ENCODE measurements at places on chromosomes 12 and 14. TPM values are rescaled to one million over a fixed set of nuclear protein-coding genes. Genes with fewer than 3 reads are reported as not detected.

MAP1LC3B2 gene
- 2.8 TPM for total RNA-seq

ASCL1 gene
- not detected for total RNA-seq

CCDC198 gene
- not detected for total RNA-seq

CMA1 gene
- total RNA-seq, result not detected

FITM1 gene
- 0.67 TPM for total RNA-seq

MGAT2 gene
- total RNA-seq, result 76.3 TPM

AMHR2 gene
- total RNA-seq, result not detected

MSI1 gene
- total RNA-seq, result not detected

RNASE7 gene
- total RNA-seq, result not detected

Data from natural killer cell treated with Interleukin-12 subunit alpha and Interleukin-12 subunit beta and Interleukin-15 and Interleukin-18, amount 100 ng/mL, for 72 hours (primary cell).